ENCODE measurements at places on chromosomes 13 and 19. TPM values are rescaled to one million over a fixed set of nuclear protein-coding genes. Genes with fewer than 3 reads are reported as not detected.

The FUT3 gene
- not detected for total RNA-seq

The MEX3D gene
- 33.1 TPM for total RNA-seq

The BST2 gene
- not detected for total RNA-seq

The ZNF616 gene
- total RNA-seq, result 9.6 TPM

The UHRF1 gene
- total RNA-seq, result 70.9 TPM

The ZNF285 gene
- 2.3 TPM for total RNA-seq

The LRRC4B gene
- total RNA-seq, result not detected

GRCh38 chr19:32068793-32069192 lies 276.6 kb upstream of the ZNF507 start:
- H3K36me3 ChIP-seq, result peaks cover 6% of the 10 kb centered on the region
- DNase-seq, result no peak
- H3K4me1 ChIP-seq, result no peaks in the 10 kb centered on the region
- no peak overlapping the region for H3K4me3 ChIP-seq

DNA sequence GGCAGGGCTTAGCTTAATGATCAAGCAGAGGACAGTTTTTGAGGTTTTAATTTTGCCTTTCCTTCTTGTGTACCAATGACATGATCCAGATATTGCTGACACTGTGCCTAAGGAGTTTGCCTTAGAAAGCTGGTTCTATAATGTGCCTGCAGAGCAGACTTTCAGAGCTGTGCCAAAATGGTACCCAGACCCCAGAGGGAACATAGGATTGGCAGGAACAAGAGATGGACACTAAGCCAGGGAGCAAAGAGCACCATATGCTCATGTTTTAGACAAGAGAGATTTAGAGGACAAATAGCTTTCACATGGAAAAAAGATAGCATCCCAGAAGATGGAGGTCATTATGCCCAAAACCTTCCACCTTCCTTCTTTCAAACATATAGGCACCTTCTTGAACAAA lies 1241.5 kb upstream of the SPRY2 start:
- no peak overlapping the region for H3K4me3 ChIP-seq
- no peaks in the 10 kb centered on the region for H3K4me1 ChIP-seq
- H3K27ac ChIP-seq, result no peak overlapping the region
- no peaks in the 10 kb centered on the region for H3K36me3 ChIP-seq
- no peaks in the 10 kb centered on the region for H3K27me3 ChIP-seq
- DNase-seq, result no peak

DNA sequence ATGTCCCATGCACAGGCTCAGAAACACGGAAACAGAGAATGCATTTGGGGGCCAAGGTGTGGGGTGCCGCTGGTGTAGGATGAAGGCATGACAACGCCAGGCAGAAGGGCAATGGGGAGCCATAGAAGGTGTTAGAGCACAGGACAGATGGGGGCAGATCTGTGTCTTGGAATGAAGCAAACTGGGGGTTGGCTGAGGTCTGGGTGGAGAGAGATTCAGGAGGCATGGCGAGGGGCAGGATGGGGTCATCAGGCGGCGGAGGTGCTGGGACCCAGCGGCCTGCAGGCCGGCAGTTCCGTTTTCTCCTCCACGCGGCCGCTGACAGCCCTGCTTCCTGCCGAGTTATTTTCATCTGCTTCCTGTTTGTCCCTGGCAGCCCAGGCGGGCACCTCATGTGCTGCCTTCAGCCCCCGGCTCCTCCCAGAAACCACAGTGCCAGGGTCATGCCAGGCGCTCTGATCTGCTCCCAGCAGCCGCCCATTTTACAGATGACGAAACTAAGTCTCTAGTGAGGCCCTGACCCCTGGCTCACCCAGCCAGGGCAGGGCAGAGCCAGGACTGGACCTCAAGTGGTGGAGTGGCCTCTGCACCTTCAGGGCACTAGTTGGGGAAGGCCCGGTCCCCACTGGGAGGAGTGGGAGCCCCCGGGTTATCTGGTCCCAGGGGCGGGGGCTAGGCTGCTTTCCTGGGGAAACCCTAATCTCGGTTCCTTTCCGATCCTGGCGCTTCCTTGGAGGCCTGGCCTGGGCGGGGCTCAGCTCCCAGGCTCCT lies 2.2 kb downstream of the ARHGAP45 start:
- H3K4me3 ChIP-seq, result no peak overlapping the region
- peaks cover 15% of the 10 kb centered on the region for H3K27me3 ChIP-seq
- peaks cover 7% of the 10 kb centered on the region for H3K4me1 ChIP-seq
- no peak overlapping the region for H3K27ac ChIP-seq
- no peaks in the 10 kb centered on the region for H3K36me3 ChIP-seq

DNA sequence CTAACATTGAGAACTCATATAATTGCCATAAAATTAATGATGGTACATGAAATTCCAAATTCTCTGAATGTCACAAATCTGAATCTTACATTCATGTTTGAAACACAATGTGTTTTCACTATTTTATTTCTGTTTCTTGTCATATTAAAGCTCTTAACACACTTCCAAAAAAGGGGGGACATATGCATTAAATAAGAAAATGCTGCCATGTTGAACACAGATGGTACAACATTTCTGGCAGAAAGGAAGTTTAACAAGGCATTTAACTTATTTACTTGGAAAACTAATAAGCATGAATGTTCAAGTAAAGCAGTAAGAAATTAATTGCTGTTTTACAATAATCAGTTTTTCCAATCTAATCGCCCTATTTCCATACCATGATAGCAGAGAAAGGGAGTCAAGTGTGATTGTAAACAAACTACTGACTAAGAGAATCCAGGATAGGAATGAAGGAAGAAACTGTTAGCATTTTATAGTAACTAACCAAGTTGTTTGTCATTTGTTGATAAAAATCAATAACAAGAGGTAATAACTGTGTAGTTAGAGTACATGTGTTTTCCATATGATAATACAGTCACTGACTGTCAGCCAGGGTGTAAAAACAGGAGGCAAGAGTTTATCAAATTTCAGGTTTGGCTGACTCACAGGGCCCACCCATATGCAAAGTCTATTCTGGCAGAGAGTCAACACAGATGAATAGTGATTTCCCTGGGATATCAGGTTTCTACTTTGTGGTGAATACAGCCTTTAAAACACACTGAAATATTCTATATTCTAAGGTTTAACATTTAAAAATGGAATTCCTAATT lies 5.7 kb upstream of the FOXO1 start:
- H3K4me3 ChIP-seq, result no peak overlapping the region
- no peak overlapping the region for H3K27ac ChIP-seq
- peaks cover 16% of the 10 kb centered on the region for H3K27me3 ChIP-seq
- peaks cover 14% of the 10 kb centered on the region for H3K4me1 ChIP-seq
- DNase-seq, result peak; percentile 52
- H3K36me3 ChIP-seq, result no peaks in the 10 kb centered on the region

DNA sequence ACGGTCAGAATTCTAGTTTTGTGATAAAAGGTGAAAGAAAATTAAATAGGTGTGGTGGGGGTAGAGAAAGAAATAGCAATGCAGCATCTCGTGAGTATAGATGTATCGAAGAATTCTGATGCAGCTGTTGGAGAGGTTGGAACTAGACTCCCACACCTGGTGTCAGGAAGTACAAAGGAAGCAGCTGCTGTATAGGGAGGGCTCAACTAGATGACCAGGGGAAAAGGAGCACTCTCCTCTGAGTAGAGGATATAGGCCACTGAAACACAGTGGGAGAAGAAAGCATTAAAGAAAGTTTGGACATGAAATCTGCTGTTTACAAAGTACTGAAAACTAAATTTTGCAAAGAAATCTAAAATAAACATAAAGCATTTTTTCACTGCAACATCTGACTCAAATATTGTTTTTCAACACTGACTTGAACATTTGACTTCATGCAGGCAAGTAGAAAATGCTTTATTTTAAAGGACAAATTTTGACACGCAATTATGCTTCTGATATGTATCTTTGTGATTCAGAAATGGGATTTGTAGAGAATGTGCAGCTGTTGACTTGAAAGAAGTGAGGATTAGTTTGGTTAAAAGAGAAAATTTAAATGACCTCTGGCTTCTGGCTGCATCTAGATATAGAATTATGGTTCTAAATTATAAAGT lies 82.2 kb downstream of the MIPEP start:
- H3K36me3 ChIP-seq, result peaks cover 14% of the 10 kb centered on the region
- H3K27me3 ChIP-seq, result no peaks in the 10 kb centered on the region
- peak overlapping the region; percentile 44 for H3K27ac ChIP-seq
- H3K4me3 ChIP-seq, result no peak overlapping the region
- peaks cover 31% of the 10 kb centered on the region for H3K4me1 ChIP-seq

DNA sequence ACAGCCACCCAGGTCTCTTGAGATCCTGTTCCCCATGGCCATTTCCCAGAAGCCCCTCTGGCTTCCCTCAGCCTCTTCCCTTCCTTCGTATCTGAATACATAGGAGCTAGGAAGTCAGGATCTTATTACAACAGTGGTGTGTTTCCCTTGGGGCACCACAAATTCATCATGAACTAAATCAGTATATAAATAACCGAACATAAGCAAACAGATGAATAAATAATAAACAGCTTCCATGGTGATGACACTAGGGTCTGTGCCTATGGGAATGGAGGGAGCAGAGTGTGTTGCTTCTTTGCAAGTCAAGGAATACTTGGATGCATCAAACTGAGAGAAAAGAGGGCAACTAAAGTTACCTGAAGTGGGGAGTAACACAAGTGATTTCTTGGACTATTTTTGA lies 527.6 kb downstream of the LMO7 start:
- no peak overlapping the region for H3K27ac ChIP-seq
- H3K4me1 ChIP-seq, result no peaks in the 10 kb centered on the region
- DNase-seq, result no peak
- H3K36me3 ChIP-seq, result no peaks in the 10 kb centered on the region

GRCh38 chr13:78306519-78307206 lies 296.7 kb downstream of the POU4F1 start:
- H3K36me3 ChIP-seq, result no peaks in the 10 kb centered on the region
- H3K27me3 ChIP-seq, result peaks cover 13% of the 10 kb centered on the region
- no peak overlapping the region for H3K4me3 ChIP-seq
- no peak overlapping the region for H3K27ac ChIP-seq

DNA sequence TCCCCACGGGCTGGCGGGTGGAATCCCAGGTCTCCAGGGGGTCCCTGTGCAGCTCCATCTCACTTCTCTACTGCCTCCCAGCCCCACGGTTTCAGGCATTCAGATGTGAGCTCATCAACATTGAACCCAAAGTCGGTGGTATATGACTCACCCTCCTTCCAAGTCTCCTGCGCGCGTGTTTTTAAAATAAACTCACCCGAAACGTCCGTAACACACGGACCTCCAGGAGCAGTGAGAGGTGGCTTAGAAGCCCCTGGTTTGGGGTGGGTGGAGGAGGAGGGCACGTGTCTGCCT lies 14.0 kb upstream of the CRTC1 start:
- DNase-seq, result no peak
- H3K4me3 ChIP-seq, result no peak overlapping the region
- peaks cover 9% of the 10 kb centered on the region for H3K4me1 ChIP-seq
- H3K27ac ChIP-seq, result no peak overlapping the region
- H3K27me3 ChIP-seq, result peaks cover 5% of the 10 kb centered on the region

DNA sequence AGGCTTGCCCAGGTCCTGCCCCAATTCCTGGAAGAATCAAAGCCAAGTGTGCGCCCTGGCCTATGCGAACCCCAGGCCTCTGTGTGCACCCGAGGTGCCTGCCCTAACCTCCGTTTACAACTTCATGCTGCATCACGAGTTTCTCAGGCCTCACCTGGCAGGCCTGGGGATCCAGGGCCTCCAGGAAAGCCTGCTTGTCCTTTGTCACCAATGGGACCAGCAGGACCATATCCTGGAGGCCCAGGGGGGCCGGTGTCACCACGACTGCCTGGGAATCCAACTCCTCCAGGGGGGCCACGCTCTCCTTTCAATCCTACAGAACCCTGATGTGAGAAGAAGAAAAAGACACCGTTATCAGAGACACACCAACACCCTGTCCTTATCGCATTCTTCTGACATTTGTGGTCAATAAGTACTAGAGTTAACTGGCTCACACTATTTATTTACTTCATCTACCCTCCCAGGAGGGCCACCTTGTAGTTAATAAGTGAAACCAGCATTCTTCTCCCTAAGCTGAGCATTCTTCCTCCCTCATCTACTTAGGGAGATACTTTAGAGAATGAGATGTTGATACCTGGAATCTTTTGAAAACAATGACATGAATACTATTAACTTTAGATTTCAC lies 120.6 kb downstream of the COL4A1 start:
- H3K27me3 ChIP-seq, result peaks cover 2% of the 10 kb centered on the region
- no peak overlapping the region for H3K4me3 ChIP-seq
- H3K4me1 ChIP-seq, result peaks cover 13% of the 10 kb centered on the region
- DNase-seq, result no peak

- H3K36me3 ChIP-seq, result no peaks in the 10 kb centered on the region
- no peak overlapping the region for H3K4me3 ChIP-seq
- H3K27ac ChIP-seq, result no peak overlapping the region
- peaks cover 35% of the 10 kb centered on the region for H3K27me3 ChIP-seq
Measured at GRCh38 chr13:99916366-99917103, 55.0 kb downstream of the ZIC5 start.

GRCh38 chr19:7845390-7846154 lies 15.6 kb downstream of the EVI5L start:
- no peak overlapping the region for H3K27ac ChIP-seq
- H3K27me3 ChIP-seq, result no peaks in the 10 kb centered on the region
- no peak for DNase-seq
- H3K4me3 ChIP-seq, result no peak overlapping the region

- H3K4me1 ChIP-seq, result no peaks in the 10 kb centered on the region
- H3K4me3 ChIP-seq, result no peak overlapping the region
- no peak for DNase-seq
- peaks cover 37% of the 10 kb centered on the region for H3K36me3 ChIP-seq
- H3K27me3 ChIP-seq, result peaks cover 3% of the 10 kb centered on the region
Measured at GRCh38 chr19:2111425-2111824, 14.7 kb downstream of the IZUMO4 start.

GRCh38 chr19:2759362-2759761 lies 19.5 kb upstream of the SLC39A3 start:
- DNase-seq, result no peak
- no peaks in the 10 kb centered on the region for H3K27me3 ChIP-seq
- no peak overlapping the region for H3K27ac ChIP-seq
- 0 out of 2 replicates have a peak, but pooled peaks cover 14% of the 10 kb centered on the region for H3K36me3 ChIP-seq
- no peaks in the 10 kb centered on the region for H3K4me1 ChIP-seq

GRCh38 chr13:102879793-102880499 lies 34.1 kb downstream of the ERCC5 start:
- H3K4me1 ChIP-seq, result no peaks in the 10 kb centered on the region
- DNase-seq, result no peak
- no peak overlapping the region for H3K4me3 ChIP-seq
- H3K27ac ChIP-seq, result no peak overlapping the region
- peaks cover 8% of the 10 kb centered on the region for H3K36me3 ChIP-seq

- peak overlapping the region; percentile 88 for H3K27ac ChIP-seq
- H3K36me3 ChIP-seq, result no peaks in the 10 kb centered on the region
- peaks cover 3% of the 10 kb centered on the region for H3K27me3 ChIP-seq
- H3K4me1 ChIP-seq, result peaks cover 56% of the 10 kb centered on the region
- H3K4me3 ChIP-seq, result peak overlapping the region; percentile 62
Measured at GRCh38 chr19:4390567-4391305, 9.6 kb downstream of the SH3GL1 start.

- DNase-seq, result no peak
- H3K36me3 ChIP-seq, result no peaks in the 10 kb centered on the region
- no peak overlapping the region for H3K4me3 ChIP-seq
- H3K4me1 ChIP-seq, result peaks cover 34% of the 10 kb centered on the region
- no peak overlapping the region for H3K27ac ChIP-seq
Measured at GRCh38 chr13:105184201-105184600, 1351.3 kb downstream of the EFNB2 start.
